Naive B cell (primary cell): ENCODE measurements at places on chromosomes 12 and 14.

DNA sequence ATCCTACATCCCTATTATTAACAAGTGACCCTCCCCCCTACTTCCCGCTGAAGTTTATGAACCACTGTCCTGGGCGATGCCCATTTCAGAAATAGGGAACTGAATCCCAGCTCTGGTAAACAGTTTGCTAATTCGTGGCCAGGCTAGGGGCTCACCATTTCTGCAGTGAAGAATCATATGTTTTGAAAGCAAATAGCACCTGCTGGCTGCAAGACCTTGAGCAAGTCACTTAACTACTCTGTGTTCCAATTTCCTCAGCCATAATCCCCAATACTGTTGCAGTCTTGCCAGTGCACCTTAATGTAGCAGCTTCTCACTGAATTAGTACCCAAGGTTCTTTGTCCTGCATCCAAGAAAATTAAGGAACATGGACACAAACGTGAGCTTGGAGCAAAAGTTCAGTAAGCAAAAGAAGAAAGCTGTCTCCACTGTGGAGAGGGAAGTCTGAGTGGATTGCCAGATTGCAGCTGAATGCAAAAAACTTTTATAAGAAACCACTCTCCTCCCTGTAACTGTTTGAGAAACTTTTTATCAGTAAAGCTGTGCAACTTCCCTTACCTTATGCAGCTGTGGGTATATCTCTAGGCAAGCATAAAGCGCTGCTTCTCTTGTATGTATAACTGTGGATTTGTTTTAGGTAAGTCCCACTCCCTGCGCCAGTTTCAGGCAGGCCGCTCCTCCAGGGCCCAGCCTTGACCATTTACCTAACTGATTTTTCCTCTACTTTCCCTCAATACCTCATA, 824 bp downstream of the OAS1 start:
- peak; percentile 28 for DNase-seq

DNA sequence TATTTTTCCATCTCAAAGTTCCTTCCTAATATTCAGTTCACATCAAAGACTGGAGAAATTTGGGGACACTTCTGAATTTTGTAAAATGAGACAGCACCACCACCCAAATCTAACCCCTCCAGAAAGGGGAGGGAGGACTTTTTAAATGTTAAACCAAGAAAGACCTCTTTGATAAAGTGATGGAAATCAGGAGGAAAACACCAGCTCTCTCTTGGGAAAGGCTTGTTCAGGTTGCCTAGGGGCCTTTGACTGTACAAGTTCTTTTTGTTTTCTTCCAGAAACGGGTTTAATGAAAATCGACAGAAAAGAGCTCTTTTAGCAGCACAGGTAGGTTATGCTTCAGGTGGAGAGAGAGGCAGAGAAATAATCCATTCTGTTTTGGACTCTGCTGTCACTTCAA, 112.3 kb downstream of the OTOGL start:
- no peak for DNase-seq

DNA sequence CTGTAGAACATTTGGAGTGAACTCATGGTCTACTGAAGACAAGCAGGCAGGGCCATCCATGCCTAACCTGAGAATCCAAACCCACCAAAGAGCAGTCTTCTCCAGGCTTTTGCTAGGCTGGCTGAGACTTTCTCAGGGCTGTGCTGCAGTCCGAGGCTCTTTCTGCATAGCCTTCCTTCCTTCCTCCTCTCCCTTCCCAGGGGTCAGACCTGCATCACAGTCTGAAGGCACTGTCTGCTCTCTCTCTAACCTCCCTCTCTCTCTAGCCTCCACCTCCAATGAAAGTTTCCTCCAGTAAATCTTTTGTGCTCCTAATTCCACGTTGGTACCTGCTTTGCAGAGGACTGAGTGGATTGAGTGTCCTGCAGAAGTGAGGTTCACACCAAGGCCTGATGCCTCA, 6.4 kb upstream of the WSCD2 start:
- no peak for DNase-seq

DNA sequence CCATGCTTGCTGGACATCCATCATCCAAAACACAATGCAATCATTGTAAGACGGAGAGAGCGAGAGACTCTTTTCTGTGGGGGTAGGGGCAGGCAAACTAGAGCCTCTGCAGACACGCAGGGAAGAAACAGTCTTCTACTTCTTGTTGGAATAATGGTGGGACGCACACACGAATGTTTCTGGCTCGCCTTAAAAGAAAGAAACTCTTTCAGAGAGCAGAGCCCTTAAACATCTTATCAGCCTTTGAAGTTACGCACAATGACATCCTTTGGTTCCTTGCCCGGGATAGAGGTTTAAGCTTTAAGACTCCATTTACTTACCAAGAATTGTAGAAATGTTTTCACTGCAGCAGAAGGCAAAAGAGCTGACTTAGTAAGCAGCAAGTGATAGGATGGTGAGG, 133.8 kb upstream of the FOXN3 start:
- no peak for DNase-seq

- no peak for DNase-seq
Measured at GRCh38 chr14:81406863-81407262, 6.7 kb upstream of the STON2 start.

DNA sequence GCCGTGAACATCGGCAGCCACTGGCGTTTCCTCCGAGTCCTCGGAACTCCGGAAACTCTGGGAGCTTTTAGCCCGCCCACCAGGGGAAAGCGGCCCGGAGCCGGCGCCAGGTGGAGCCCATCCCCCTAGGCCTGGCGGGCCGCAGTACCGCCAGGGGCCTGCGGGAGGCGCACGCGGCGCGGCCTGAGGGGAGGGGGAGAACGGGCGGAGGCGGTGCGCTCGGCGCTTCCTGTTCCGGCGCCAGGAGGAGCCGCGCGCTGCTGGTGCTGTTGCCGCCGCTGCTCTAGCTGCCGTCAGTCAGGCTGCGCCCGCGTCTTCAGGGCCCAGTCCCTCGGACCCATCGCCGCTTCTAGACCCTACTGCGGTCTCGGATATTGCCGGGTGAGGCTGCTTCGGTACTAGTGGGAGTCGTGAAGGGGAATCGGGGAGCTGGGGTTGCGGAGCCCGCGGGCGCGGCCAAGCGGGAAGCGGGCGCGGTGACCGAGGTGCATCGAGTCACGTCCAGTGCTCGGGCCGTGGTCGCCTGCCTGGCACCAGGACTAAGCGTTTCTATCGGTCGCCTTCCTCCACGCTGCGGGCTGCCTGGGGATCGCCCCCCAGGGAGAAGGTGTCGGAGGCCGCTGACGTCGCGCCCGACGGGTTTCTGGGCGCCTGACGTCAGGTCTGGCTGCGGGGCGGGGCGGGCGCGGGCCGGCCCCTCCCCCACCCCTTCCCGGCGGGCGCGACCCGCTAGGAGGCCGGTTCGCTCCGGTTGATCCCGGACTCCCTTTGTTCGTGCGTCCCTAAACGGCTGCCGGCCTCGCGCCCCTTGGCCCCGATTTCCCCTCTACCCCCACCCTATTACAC, at the start of gene MAPK1IP1L:
MAPK1IP1L (plus strand) TSS at position 225 of the 846 bp plus-strand sequence. CDS start 10,037 bp downstream, outside the sequence.
- peak; percentile 92 for DNase-seq

DNA sequence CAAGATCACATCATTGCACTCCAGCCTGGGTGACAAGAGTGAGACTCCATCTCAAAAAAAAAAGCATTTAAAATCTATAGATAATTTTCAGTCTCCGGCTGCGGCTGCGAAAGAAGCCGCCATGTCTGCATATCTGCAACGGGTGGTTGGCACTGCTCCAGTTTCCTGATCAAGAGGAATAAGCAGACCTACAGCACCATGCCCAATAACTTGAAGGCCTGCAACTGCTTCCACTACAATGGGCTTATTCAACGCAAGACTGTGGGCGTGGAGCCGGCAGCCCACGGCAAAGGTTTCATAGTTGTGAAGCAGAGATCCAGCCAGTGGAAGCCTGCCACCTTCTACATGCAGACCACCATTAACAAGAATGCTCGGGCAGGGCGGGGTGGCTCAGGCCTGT, 30.6 kb upstream of the EID3 start:
- no peak for DNase-seq

GRCh38 chr12:50196537-50196936, 29.4 kb upstream of the CERS5 start:
- no peak for DNase-seq

DNA sequence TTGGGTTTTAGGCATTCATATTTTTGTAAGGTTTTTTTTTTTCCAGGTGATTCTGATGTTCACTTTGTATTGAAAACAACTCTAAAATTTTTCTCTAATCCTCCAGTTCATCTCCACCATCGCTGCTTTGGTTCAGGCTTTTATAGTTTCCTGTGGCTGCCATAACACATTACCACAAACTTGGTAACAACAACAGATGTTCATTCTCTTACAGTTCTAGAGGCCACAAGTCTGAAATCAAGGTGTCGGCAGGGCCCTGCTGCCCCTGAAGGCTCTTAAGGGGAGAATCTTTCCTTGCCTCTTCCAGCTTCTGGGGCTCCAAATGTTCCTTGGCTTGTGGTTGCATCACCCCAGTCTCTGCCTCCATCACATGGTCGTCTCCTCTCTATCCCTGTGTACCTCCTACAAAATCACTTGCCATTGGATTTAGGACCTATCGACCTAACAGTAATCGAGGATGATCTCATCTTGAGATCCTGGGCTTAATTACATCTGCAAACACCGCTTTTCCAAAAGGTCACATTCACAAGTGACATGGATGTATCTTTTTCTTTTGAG, 55.2 kb downstream of the PELI2 start:
- DNase-seq, result no peak

DNA sequence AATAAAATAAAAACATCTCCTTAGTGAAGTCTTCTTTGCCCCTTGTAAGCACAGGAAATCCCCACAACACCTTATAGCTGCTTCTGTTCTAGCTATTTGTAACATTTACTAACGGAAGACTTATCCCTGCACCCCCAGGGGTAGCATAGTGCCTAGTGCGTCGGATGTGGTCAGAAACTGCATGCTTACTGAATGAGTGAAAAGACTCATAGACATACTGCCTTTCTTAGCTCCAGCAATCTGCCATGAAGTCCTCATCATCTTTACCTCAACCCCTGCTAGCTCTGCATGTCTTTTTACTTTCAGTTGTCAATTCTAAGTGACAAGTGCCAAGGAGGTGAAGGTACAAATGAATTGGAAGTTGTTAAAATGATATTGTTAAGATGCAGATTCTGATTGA, 12.9 kb downstream of the RIOX1 start:
- no peak for DNase-seq

DNA sequence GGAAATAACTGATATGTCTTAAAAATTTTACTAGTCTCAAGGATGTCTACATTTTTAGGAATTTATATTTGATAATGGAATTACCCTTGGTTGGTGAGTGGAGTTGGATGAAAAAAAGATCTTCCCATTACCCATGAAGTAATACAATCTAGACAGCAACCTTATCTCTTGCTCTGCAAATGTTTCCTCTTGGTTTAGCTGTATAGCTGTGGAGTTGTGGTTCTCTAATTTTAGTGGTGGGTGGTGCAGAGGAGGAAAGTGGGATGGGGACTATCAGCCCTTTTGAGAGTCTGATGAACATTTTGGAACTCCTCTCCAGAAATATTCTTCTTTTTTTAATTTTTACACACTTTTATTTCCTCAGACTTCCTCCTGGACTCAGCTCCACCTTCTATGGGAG, 17.1 kb downstream of the SPX start:
- DNase-seq, result no peak

DNA sequence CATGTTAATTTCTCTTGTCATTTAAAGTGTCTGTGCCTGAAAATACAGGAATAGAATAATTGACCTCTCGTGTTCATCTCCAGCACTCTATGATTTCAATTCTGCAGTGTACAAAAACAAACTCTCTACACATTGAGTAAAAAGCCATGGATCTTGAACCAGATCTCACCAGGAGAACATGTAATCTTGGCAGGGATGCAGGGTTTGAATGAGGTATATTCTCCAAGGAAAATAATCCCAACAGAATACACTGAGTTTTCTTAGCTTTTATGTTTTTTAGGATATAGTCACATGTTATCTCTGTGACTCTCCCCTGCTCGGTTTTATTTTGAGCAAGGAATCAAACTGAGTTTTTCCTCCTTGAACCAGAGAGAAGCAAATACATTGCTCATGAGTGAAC, 224.7 kb downstream of the PIK3C2G start:
- no peak for DNase-seq

- DNase-seq, result no peak
Measured at GRCh38 chr12:66964629-66965028, 285.8 kb upstream of the GRIP1 start.

DNA sequence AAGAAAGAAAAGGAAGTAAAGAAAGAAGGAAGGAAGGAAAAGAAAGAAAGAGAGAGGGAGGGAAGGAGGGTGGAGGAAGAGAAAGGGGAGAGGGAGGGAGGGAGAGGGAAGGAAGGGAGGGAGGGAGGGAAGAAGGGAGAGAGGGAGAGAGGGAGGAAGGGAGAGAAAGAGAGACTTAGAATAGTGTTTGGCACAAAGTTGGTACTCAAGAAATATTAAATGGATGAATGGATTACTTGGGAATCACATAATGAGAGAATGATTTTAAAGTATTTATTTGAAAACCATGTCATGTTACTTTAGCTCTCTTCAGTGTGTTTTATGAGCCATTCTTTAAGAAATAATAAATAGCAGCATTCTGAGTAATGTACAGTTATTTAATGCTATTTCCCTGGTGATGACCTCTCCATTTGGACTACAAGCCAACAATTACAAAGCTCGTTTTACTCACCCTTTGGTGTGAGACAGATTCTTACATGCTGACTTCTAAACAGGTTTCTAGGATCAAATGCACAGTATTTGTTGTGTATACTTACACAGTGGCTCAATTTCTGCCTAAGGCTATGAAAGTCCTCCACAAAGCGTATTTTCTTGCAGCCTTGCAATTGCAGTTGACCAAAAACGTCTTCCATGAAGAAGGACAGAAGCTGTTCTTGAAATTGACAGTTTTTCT, 861 bp downstream of the IL26 start:
- DNase-seq, result no peak

DNA sequence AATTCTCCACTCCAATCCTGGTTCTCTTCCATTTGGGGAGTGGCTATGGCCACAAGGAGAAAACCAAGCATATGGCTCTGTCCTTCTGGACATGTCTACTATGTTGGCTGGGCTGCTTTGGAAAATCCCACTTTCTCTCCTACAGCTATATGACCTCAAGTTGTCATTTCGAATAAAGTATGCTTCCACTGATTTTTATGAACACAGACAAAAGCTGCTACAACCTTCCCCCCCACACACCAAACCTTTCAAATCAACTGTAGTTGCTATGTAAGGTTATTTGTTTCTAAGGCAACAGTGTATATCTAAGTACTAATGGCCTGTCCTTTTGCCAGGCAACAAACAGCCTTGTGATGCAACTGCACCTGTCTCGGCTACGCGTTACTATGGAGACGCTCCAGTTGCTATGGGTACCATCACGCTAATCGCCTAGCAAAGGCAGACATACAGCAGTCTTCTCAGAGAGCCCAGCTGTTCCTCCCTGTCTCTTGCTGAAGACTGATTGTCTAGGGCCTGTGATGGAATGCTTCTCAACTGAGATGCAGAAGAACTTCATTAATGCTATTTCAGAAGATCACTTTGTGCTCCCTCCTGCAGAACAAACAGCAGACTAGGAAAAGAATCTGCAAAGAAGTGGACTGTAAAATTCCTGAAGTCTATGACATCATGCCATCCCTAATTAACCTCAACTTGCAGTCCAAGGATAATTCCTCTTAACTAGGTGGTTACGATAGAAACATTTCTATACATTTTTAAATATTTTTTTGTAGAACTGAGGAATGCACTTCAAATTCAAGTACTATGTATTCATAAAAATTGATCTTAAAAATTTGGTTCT, 67.6 kb downstream of the FOXN3 start:
- peak; percentile 16 for DNase-seq
